ENCODE measurements at places on chromosomes 2 and 18.

DNA sequence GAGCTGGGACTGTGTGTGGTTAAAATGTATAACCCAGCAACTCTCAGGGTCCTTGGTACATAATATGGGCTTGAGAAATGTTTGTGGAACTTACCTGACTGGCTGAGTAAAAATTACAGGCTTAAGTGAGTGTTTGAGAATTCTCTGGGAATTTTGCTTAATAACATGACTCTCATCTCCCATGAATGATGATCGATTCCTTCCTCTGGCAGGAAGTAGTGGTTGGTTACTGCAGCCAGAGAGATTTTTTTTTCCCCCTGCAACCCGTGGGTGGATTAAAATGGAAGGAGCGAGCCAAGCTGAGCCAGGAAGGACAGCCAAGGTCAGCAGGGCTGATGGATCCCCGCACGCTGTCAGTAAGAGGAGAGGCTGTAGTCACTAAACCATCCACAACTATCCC, 40.6 kb upstream of the RFX8 start:
- DNase-seq: peak; percentile 48

GRCh38 chr2:229221641-229222040, 49.4 kb downstream of the PID1 start:
- DNase-seq: no peak

DNA sequence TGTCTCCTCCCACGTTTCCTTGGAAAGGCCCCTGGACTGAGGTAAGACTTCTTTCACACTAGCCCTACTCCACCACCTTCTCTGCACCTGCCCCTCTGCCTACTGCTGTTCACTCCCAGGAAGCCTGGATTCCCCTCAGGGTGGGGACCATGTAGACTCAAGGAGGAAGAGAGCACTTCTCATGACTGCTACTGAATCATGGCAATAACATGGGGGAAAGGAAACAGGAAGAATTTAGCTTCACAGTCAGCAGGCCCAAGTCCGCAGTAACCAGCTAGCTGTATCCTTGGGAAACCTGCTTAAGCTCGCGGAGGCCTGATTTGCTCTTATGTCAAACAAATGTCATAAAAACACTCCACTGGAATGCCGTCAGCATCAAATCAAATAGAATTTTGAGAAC, 126.2 kb upstream of the CAPN13 start:
- DNase-seq: no peak

DNA sequence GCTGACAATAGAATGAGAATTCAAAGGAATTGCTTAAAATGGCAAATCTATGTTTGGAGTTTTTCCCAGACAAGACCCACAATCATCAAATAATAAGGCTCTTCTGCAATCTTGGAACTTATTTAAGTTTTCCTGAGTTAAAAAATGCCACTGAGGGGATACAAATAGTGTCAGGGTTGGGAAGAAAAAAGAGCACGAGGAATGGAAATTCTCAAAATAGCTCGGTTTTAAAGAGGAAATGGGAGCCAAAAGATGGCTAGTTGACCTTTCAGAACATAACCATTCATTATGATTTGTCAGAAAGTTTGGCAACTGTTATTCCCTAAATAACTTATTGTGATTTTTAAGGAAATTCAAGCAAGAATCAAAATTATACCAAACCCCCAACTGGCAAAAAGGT, 127.7 kb downstream of the RAPGEF4 start:
- DNase-seq: no peak

- peak; percentile 12 for DNase-seq
These were observed 555.2 kb downstream of the STK39 start for GRCh38 chr2:167692191-167692590.

- DNase-seq: no peak
These were observed 226.0 kb upstream of the NETO1 start for GRCh38 chr18:73093687-73094250.

GRCh38 chr2:157785866-157786662, 90.1 kb downstream of the ACVR1 start:
- DNase-seq: peak; percentile 42

- peak; percentile 5 for DNase-seq
These were observed 175.6 kb upstream of the HS6ST1 start for GRCh38 chr2:128494307-128494639.

DNA sequence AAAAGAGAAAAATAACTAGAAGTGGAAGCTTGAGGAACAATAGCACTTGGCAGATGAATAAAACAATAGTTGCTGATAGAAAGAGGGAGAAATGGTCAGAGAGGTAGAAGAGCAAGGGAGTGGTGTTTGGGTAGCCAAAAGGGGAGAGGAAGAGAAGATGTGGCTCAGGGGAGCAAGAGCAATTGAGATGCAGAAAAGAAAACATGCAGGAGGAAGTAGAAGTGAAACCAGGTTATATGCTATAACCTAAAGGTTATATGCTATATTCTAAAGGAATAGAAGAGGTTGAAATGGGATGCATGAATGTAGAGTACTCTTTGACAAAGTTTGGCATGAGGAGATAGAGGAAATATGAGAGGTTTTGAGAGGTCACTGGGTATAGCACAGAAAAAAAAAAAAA, 759.5 kb downstream of the SATB2 start:
- no peak for DNase-seq

- DNase-seq: peak; percentile 59
These were observed 12.1 kb downstream of the TTL start for GRCh38 chr2:112493858-112494648.

DNA sequence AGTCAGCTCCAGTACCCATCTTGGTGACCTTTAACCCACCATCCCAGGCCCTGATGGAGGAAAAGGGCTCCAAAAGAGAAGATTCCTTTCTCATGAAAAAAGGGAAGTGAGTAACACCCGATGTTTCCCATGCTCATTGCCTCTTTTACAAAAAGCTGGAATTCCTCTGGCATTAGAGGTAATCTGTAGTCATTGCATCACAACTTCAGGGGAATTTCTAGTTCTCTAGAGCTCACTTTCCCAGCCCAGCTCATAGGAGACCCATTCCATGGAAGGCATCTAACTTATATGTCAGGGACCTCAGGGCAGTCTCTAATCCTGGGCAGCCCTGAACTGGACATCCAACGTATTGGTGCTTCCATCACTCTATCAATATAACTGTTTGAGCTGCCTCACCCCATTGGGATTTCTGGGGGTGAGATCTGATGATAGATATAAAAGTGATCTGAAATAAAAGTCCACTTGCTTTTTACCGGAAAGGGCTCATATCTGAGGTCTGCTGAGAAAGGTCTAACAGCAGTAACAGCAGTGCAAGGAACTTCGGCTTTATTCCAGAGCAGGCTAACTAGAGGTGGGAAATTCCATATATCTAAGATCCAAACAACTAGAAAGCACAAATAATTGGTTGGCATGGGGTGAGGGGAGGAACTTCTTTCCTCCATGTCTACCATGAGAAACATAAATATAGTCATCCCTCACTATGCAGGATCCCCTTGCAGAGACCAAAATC, 106.1 kb downstream of the ETAA1 start:
- peak; percentile 72 for DNase-seq

DNA sequence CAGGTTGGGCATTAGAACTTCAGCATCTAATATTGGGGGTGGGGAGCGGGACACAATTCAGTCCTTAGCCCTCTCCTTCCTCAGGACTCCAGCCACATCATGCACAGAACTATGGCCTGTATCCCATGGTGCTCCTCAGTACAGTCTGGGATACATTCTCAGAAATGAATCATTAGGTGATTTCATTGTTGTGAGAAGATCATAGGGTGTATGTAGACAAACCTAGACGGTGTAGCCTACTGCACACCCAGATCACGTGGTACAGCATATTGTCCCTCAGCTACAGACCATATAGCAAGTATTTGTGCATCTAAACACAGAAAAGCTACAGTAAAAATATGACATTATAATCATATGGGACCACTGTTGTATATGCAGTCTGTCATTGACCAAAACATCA, 23.2 kb upstream of the IMP4 start:
- DNase-seq: no peak
